ENCODE measurements at places on chromosomes 2 and 18.

DNA sequence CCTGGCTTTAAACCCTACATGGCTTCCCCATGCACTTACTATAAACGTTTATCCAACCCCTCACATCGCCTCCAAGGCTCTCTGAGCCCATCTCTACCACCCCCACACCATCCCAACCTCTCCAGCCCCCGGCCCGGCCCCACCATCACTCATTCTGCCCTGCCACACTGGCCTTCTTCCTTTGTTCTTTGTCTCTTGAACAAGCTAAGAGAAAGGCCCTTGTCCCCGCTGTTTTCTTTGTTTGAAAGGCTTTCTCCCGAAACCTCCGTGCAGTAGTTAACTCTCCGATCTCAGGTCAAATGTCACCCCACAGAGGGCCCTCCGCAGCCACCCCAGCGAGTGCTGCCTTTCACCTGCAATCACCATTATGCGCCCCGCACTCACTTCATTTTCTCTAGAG is 100.4 kb downstream of the AFF3 start:
- H3K36me3 ChIP-seq: no peaks in the 10 kb centered on the region
- H3K4me1 ChIP-seq: no peaks in the 10 kb centered on the region
- no peak for DNase-seq
- H3K27ac ChIP-seq: peak overlapping the region; percentile 59
- no peak overlapping the region for H3K4me3 ChIP-seq
- no peaks in the 10 kb centered on the region for H3K27me3 ChIP-seq

- peak overlapping the region; percentile 85 for H3K27ac ChIP-seq
- no peak overlapping the region for H3K4me3 ChIP-seq
- DNase-seq: no peak
Observed at GRCh38 chr2:69933839-69934613, 19.1 kb downstream of the MXD1 start.

GRCh38 chr2:11404376-11405073 is 60.1 kb upstream of the ROCK2 start:
- peaks cover 29% of the 10 kb centered on the region for H3K27me3 ChIP-seq
- no peak overlapping the region for H3K27ac ChIP-seq
- no peaks in the 10 kb centered on the region for H3K4me1 ChIP-seq

DNA sequence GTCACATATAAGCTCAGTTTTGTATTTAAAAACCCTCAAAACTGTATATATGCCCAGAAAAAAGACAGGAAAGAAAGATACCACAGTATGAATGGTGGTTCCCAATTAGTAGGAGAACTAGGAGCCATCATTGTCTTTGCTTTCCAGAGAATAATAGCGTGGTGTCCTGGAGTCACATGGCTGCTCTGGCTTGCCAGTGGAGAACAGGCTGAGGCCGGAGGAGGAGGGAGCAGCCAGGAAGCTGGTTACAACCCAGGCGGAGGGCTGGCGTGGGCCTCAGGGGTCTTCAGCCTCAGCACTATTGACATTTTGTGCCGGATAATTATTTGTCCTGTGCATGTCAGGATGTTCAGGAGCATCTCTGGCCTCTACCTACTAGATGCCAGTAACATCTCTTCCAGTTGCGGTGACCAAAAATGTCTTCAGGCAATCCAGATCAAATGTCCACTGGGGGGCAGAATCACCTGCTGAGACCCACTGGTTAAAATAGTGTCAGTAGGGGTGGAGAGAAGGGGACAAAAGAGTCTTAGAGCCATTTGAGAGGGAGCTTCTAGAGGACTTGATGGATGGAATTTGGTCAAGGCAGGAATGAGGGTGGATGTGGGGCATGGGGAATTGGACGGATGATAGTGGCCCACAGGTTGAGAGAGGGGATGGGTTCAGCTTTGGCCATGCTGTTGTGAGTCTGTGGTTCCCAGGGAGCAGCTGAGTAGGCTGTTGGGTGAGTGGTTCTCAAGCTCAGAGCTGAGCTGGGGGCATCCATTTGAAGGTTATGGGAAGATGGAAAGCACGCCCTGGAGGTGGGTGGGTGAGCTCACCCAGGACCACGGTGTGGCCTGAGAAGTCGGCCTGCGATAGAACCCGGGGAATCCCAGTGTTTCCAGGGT is 144.9 kb downstream of the AGAP1 start:
- no peaks in the 10 kb centered on the region for H3K36me3 ChIP-seq
- H3K4me1 ChIP-seq: peaks cover 18% of the 10 kb centered on the region
- peak overlapping the region; percentile 47 for H3K4me3 ChIP-seq
- H3K27me3 ChIP-seq: peaks cover 30% of the 10 kb centered on the region
- H3K27ac ChIP-seq: no peak overlapping the region

- no peak overlapping the region for H3K27ac ChIP-seq
- H3K36me3 ChIP-seq: peaks cover 2% of the 10 kb centered on the region
- DNase-seq: no peak
- H3K27me3 ChIP-seq: peaks cover 23% of the 10 kb centered on the region
- H3K4me1 ChIP-seq: peaks cover 5% of the 10 kb centered on the region
Observed at GRCh38 chr2:201996006-201996405, 37.6 kb upstream of the FZD7 start.

- H3K36me3 ChIP-seq: peaks cover 3% of the 10 kb centered on the region
- no peak for DNase-seq
- no peak overlapping the region for H3K27ac ChIP-seq
Observed at GRCh38 chr2:126704434-126705160, 48.6 kb downstream of the GYPC start.

- H3K4me3 ChIP-seq: peak overlapping the region; percentile 55
- peaks cover 21% of the 10 kb centered on the region for H3K4me1 ChIP-seq
- peaks cover 16% of the 10 kb centered on the region for H3K36me3 ChIP-seq
- DNase-seq: no peak
Observed at GRCh38 chr2:54630858-54631497, 92.5 kb upstream of the EML6 start.

GRCh38 chr2:97935719-97936161 is 60.0 kb downstream of the TMEM131 start:
- H3K4me3 ChIP-seq: no peak overlapping the region
- H3K4me1 ChIP-seq: peaks cover 56% of the 10 kb centered on the region
- no peak for DNase-seq
- no peaks in the 10 kb centered on the region for H3K36me3 ChIP-seq

- no peak for DNase-seq
- no peaks in the 10 kb centered on the region for H3K27me3 ChIP-seq
- H3K4me1 ChIP-seq: peaks cover 35% of the 10 kb centered on the region
- H3K27ac ChIP-seq: no peak overlapping the region
- H3K4me3 ChIP-seq: no peak overlapping the region
Observed at GRCh38 chr18:75264926-75265597, 54.5 kb downstream of the TSHZ1 start.

DNA sequence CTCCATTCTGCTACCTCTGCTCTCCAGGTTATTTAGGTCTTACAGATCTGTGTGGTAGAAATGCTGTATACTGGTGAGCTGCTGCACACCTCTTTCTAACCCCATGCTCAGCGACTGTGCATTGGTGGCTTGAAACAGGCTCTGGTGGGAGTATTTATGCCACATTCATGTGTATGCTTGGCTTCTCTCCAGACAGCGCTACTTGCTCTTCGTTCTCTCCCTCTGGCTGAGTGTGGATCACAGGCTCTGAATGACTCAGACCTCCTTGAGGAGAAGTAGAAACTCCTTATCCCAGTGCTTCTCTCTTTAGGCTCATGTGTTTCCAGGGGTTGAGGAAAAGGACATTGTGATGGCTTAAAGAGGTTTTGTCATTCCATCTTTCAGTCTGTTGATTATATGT is 54.9 kb downstream of the FHOD3 start:
- no peak for DNase-seq
- no peaks in the 10 kb centered on the region for H3K4me1 ChIP-seq
- no peak overlapping the region for H3K27ac ChIP-seq
- H3K36me3 ChIP-seq: peaks cover 2% of the 10 kb centered on the region

DNA sequence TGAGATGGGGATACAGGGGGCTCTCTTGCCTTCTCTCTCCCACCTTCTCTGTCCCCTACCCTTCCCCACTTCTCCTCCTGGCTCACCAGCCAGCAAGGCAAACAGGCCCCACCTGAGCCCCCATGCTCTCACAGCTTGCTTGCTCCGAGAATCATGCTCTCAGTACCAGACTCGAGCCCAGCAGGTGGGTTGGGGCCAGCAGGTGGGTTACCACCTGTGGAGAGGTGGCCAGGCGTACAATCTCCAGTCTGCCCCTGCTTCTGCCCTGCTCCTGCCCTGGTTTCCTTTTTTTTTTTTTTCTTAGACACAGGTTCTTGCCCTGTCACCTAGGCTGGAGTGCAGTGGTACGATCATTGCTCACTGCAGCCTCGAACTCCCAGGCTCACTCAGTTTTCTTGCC is 214.5 kb downstream of the SH3RF3 start:
- peaks cover 7% of the 10 kb centered on the region for H3K4me1 ChIP-seq
- H3K27ac ChIP-seq: no peak overlapping the region
- peaks cover 8% of the 10 kb centered on the region for H3K27me3 ChIP-seq
- no peak overlapping the region for H3K4me3 ChIP-seq

- no peaks in the 10 kb centered on the region for H3K27me3 ChIP-seq
- H3K27ac ChIP-seq: peak overlapping the region; percentile 85
- H3K4me1 ChIP-seq: peaks cover 33% of the 10 kb centered on the region
- H3K4me3 ChIP-seq: peak overlapping the region; percentile 77
- no peak for DNase-seq
Observed at GRCh38 chr2:11775384-11775783, 29.0 kb downstream of the LPIN1 start.

GRCh38 chr2:176729706-176730569 is 460.7 kb downstream of the MTX2 start:
- H3K27me3 ChIP-seq: peaks cover 25% of the 10 kb centered on the region
- DNase-seq: no peak
- H3K4me1 ChIP-seq: no peaks in the 10 kb centered on the region
- no peak overlapping the region for H3K4me3 ChIP-seq
- H3K36me3 ChIP-seq: no peaks in the 10 kb centered on the region

DNA sequence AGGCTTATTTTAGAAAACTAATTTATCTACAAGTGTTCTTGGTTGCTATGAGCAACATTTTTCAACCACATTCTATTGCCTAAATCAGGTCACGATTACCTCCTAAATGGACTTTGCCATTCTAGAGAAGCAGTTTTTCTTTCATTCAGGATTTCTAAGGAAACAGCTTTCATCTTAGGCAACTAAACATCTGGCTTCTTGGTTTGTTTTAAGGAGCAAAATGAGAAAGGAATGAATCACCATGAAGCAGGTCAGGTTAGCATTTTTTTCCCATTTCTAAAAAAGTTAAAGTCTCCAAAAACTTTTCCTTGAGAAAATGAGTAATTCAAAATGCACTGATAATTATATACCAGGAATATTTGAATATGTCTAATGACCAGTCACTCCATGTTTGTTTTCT is 114.8 kb downstream of the GAREM1 start:
- peaks cover 3% of the 10 kb centered on the region for H3K4me1 ChIP-seq
- H3K27me3 ChIP-seq: peaks cover 5% of the 10 kb centered on the region
- H3K36me3 ChIP-seq: no peaks in the 10 kb centered on the region
- H3K27ac ChIP-seq: no peak overlapping the region

DNA sequence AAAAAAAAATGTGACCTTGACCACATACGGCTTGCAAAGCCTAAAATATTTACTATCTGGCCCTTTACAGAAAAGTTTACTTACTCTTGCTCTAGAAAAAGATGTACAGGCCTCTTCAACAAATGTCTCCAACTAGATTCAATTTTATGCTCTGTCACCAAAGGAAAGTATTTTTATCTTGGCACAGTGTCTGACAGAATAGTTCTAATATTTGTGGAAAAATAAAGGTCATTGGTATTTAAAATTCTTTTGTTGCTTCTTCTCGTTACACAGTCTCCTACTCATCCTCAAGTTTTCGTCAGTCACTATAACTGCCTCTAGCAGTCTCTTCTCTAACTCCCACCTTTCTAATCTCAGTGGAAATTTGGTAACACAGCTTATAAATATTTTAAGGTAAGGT is 1.4 kb downstream of the RBKS start:
- peaks cover 33% of the 10 kb centered on the region for H3K4me1 ChIP-seq
- no peak for DNase-seq
- no peaks in the 10 kb centered on the region for H3K27me3 ChIP-seq
- no peak overlapping the region for H3K4me3 ChIP-seq
- no peaks in the 10 kb centered on the region for H3K36me3 ChIP-seq

- H3K27ac ChIP-seq: no peak overlapping the region
- H3K4me3 ChIP-seq: no peak overlapping the region
- H3K36me3 ChIP-seq: peaks cover 2% of the 10 kb centered on the region
- DNase-seq: no peak
- peaks cover 17% of the 10 kb centered on the region for H3K4me1 ChIP-seq
Observed at GRCh38 chr2:12106440-12107080, 360.1 kb downstream of the LPIN1 start.

DNA sequence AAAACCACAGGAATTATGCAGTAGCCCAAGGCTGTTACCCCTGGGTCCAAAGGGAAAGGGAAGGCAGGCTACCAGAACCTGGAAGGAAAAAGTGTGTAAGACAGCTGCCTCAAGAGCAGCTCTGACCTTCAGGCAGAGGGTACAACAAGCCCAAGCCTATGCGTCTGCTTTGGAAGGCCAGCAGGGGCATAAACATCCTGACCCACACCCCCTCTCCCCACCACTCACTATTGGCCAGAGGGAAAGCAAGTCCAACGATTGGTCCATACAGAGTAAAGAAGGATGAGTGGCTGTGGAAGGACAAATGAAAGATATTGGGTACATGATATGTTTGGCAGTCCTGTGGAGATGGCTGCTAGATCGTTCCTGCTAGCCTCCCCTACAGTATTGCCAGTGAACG is 227.6 kb upstream of the HNRNPA3 start:
- H3K4me1 ChIP-seq: no peaks in the 10 kb centered on the region
- H3K4me3 ChIP-seq: no peak overlapping the region
- H3K36me3 ChIP-seq: no peaks in the 10 kb centered on the region
- H3K27ac ChIP-seq: no peak overlapping the region
- H3K27me3 ChIP-seq: peaks cover 44% of the 10 kb centered on the region

DNA sequence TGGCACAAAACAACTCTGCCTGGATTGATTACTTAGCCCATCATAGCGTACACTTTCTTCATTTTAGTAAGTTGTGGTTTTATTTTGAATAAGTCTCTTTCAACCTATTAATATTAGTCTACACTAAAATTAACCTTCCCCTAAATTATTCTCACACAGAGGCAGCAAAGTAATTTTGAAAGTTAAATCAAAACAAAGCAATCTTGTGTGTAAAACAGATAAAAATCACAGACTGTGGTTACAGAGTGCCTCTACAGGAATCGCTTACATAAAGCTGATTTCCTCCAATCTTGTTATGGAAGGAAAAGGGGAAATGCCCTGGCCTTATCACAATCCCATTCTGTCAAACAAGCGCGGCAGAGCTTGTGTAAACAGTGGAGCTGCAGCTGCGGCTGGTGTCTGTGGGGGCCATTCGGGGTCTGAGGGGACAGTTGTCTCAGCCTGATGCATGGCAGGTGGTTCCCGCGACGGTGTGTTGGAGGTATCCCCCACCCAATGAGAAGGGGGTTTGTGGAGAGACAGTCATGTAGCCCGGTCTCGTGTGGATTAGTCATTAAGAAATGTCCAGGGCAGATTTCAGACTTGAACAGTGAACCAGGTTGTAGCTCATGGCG is 42.1 kb downstream of the BCL2L11 start:
- H3K27ac ChIP-seq: peak overlapping the region; percentile 19
- no peaks in the 10 kb centered on the region for H3K27me3 ChIP-seq
- peaks cover 4% of the 10 kb centered on the region for H3K36me3 ChIP-seq
- no peak overlapping the region for H3K4me3 ChIP-seq
- peaks cover 27% of the 10 kb centered on the region for H3K4me1 ChIP-seq

GRCh38 chr2:240155048-240155744 is 14.7 kb upstream of the OTOS start:
- DNase-seq: no peak
- no peak overlapping the region for H3K27ac ChIP-seq
- peaks cover 2% of the 10 kb centered on the region for H3K36me3 ChIP-seq
- H3K27me3 ChIP-seq: peaks cover 28% of the 10 kb centered on the region

Data from T-helper 17 cell (primary cell).